ENCODE measurements at places on chromosomes 4 and X. TPM values are rescaled to one million over a fixed set of nuclear protein-coding genes. Genes with fewer than 3 reads are reported as not detected.

Gene IL3RA
- total RNA-seq, result 0.42 TPM

Gene TCEAL6
- total RNA-seq, result not detected

- DNase-seq, result no peak
Observed at GRCh38 chr4:24473309-24473721, 111.0 kb downstream of the DHX15 start.

GRCh38 chr4:158314756-158315487, 104.6 kb downstream of the TMEM144 start:
- DNase-seq, result no peak

DNA sequence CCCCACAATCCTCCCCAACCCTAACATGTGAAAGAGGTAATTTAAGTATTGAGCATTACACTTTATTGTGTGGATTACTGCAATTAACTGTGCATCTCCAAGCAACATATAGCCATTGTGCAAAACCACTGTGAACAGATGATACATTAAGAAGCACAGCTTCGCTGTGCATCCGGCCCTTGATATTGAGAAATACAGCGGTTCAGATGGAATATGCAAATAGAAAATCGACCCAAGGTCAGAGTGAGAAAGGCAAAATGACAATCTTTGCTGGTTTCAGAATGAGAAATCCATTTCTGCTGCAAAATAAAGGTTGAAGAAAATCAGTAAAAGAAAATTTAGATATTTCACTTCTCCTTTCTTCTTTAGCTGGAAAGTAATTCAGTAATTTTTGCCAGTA, 805.9 kb upstream of the GRID2 start:
- DNase-seq, result no peak

Measured in CD8-positive, alpha-beta memory T cell (primary cell).